Right cardiac atrium (tissue), 5 donors: ENCODE measurements at places on chromosomes 11 and 22. TPM values are rescaled to one million over a fixed set of nuclear protein-coding genes. Genes with fewer than 3 reads are reported as not detected.

DNA sequence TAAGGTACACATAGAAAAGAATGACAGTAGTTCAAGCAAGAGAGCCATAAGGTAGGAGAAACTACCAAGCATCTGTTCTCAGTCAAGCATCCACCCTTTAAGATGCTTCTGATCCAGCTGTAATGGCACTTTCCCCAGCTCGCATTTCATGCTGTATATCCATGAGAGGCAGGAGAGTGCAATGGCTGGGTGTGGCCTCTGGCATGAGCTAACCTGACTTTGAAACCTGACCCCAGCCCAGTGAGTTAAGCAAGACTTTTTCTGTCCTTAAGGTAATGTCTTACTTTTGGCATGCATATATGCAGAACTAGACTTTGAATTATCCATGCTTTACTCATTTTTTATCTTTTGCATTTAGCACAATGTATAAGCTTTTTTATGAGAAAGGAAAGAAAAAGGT lies 79.8 kb upstream of the CNTN5 start:
- no peak for DNase-seq

DNA sequence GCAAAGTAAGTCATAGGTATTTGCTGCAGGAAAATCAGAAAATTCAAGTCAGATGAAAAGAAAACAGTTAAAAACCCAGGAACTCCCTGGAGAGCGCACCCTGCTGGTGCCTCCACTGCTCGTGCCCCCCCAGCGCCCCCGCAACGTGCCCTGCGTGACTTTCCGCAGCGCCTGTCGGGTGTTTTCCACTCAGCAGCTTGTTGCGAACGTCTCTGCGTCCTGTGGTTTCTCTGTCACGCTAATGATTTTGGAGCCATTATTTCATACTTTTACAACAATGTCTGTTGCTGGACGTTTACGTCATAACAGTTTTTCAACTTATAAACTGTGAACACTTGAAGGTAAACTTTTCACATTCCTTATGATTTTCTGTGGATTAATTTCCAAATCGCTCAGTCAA lies 5.0 kb downstream of the CRELD2 start:
- DNase-seq, result peak; percentile 35

The NFRKB gene
- total RNA-seq, result 9.1 TPM

DNA sequence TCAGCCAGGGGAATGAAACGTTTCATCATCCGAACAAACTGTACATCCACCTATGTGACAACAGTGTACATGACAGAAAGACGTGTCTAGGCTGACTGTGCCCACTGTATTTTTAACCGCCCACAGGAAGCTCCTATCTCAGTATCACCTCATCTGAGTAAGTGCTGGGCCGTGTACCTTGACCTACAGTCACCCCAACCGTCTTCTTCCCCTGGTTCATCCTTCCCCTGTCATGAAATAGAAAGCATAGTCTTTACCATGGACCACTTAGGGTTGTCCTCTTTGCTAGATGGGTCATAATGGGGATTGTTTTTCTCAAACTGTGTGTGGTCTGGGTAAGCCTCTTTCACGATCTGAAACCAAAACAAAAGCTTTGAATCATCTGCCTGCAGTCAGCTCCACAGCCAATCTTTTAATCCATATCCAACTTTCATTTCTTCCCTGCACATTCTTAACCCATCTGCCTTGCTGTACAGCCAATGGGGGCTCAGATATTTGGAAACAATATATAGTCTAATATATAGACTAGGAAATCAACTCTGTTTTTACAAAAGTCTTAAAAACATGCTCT lies 4.2 kb downstream of the THYN1 start:
- no peak for DNase-seq

The BATF2 gene
- 1.4 TPM for total RNA-seq

DNA sequence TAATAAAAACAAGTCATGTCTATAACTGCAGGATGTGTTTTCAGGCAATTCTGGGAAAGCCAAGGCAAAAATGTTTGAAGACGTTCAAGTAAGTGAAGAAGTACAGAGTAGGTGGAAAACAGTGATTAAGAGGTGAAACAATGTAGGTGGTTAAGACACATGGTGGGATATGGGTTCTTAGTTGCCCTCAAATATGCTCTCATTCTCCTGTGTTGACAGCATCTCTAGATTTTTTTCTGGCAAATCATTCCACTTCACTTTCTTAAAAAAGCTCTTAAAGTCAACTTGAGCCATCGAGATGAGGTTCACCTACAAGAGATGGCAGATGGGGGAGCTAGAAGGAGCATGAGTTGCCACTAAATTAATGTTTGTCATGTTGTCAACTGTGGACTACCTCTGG lies 1041.0 kb upstream of the CNTN5 start:
- DNase-seq, result no peak

- DNase-seq, result no peak
Observed at GRCh38 chr11:129089279-129089678, 102.8 kb downstream of the ARHGAP32 start.
